ENCODE measurements at places on chromosomes 6 and 20. TPM values are rescaled to one million over a fixed set of nuclear protein-coding genes. Genes with fewer than 3 reads are reported as not detected.

Gene PRDM13
- total RNA-seq, result 0.10 TPM

Gene KCNK15
- 1.5 TPM for total RNA-seq

Gene MEI4
- total RNA-seq, result 0.05 TPM

Gene IL22RA2
- 0.08 TPM for total RNA-seq

Gene SAMD10
- 11.1 TPM for total RNA-seq

Gene MYH7B
- 0.13 TPM for total RNA-seq

Gene GJA1
- 425 TPM for total RNA-seq

Gene TSHZ2
- 10.5 TPM for total RNA-seq

Gene DEFB110
- total RNA-seq, result not detected

Gene PRL
- total RNA-seq, result not detected

Gene FAM209B
- total RNA-seq, result 1.5 TPM

Gene CRISP3
- total RNA-seq, result 17.0 TPM

DNA sequence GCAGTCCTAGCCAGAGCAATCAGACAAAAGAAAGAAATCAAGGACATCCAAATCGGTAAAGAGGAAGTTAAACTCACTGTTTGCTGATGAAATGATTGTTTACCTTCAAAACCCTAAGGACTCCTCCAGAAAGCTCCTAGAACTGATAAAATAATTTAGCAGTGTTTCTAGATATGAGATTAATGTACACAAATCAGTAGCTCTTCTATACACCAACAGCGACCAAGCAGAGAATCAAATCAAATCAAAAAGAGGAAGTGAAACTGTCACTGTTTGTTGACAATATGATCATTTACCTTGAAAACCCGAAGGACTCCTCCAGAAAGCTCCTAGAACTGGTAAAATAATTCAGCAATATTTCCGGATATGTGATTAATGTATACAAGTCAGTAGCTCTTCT, 21.7 kb downstream of the SERPINB9 start:
- no peak for DNase-seq

GRCh38 chr6:52937908-52938307, 28.4 kb upstream of the GSTA3 start:
- no peak for DNase-seq

GRCh38 chr6:40804905-40805304, 217.7 kb upstream of the LRFN2 start:
- peak; percentile 9 for DNase-seq

DNA sequence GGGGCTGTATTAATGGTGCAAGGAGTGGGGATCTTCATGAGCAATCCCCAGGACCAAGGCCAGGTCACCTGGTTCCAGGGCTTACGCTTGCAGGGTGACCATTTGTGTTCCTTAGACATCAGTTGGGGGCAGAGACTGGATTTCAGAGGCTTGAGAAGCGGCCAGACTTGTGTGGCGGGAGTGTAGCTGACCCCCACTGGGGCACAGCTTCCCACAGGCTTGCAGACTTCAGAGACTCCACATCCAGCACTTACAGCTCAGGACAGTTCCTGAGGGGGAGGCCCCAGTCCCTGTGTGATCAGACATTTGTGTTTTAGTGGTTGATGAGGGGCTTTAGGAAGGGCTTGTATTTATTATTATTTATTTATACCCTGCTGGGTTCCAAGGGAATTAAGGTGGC, 15.3 kb downstream of the TJAP1 start:
- no peak for DNase-seq

DNA sequence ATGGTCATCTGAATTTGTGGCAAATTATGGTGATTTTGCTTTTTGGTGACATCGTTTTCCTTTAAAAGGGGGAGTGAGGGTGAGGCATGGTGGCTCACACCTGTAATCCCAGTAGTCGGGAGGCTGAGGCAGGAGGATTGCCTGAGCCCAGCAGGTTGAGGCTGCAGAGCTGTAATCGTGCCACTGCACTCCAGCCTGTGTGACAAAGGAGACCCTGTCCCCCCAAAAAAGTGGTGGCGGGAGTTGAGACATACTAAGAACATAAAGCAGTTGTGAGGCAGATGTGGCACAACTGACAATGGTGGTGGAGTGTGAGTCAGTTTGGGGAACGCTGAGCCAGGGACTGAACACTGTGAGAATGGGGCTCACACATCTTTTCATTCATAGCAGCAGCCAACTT, 45.5 kb downstream of the ADNP start:
- no peak for DNase-seq

- DNase-seq, result no peak
These were observed 52.7 kb downstream of the EBF4 start for GRCh38 chr20:2745060-2745910.

- no peak for DNase-seq
These were observed 119.7 kb downstream of the SH3BGRL2 start for GRCh38 chr6:79750806-79751205.

- no peak for DNase-seq
These were observed 4.9 kb upstream of the PTK6 start for GRCh38 chr20:63542031-63542559.

GRCh38 chr6:34484391-34484790, 18.5 kb downstream of the PACSIN1 start:
- DNase-seq, result no peak

DNA sequence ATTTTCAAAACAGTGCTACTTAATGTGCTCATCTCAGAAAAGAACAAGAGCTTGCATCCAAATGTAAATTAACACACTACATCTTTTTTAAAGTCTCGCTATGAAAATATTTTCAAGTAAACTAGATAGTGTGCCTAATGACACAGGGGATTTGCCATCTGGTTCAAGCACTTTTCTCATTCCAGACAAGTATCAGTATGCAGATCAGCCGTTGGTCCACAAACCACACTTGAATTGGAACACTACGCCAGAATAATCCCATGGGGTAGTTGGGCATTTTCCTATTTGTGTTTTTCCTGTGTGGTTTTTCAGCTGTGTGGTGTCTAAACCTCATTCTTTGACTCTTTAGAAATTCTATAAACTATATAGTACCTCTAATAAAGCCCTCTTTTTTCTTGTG, 256.2 kb downstream of the EPHA7 start:
- no peak for DNase-seq

- DNase-seq, result no peak
These were observed 29.0 kb downstream of the COL19A1 start for GRCh38 chr6:69895396-69895795.

DNA sequence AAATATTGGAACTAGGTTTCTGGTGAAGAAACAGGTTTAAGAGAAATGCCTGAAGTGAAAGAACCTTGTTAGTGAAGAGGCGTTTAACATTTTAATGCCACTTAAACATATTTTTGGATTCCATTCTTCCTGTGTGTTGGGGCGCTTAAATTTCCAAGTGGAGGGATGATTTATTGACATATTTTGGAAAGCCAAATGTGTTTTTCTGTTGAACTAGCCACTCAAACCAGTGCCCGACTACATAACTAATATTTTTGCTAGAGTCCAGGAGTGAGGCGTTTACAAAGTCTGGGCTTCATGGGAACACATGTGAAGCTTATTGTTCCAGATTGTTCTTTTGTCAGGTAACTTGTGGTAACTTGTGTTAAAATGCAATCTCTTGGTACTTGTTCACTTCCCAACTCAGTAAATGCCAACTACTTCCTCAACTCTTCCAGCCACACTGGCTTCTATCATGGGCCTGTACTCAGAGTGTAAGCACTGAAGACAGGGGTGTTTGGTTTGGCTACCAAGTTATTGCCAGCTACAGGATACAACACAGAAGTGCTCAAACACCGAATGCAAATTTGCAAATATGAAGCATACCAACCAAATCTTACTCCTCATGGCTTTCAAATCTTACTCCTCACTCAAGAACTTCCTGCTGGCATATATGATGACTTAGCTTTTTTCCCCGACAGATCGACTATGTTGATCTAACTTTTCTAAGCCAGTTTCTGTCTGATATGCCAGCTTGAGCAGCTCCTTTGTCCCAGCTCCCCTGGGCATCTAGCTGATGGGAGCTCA, 2.0 kb upstream of the ZNFX1 start:
- DNase-seq, result no peak

GRCh38 chr20:44869471-44869870, 16.0 kb upstream of the YWHAB start:
- DNase-seq, result no peak

DNA sequence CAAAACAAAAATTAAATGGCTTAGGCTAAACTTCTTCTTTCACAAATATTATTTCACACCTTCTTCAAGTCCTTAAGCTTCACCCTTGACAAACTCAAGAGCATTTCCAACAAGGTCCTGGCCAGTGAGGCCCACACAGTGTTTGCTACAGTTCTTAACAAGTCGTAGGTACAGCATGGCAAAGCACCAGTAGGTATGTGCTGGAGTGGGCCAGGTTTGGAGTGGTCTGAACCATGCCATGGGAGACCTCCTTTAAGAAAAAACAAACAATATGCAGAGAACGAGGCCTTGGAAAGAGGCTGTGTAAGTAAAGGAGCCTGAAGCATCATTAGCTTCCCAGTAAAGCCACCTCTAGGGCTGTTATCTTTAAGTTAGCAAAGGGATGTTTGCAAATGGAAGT, 154.3 kb upstream of the SNX9 start:
- DNase-seq, result no peak

GRCh38 chr20:14583413-14583812, 246.0 kb upstream of the FLRT3 start:
- no peak for DNase-seq

GRCh38 chr20:10846766-10847165, 173.0 kb upstream of the JAG1 start:
- DNase-seq, result no peak

DNA sequence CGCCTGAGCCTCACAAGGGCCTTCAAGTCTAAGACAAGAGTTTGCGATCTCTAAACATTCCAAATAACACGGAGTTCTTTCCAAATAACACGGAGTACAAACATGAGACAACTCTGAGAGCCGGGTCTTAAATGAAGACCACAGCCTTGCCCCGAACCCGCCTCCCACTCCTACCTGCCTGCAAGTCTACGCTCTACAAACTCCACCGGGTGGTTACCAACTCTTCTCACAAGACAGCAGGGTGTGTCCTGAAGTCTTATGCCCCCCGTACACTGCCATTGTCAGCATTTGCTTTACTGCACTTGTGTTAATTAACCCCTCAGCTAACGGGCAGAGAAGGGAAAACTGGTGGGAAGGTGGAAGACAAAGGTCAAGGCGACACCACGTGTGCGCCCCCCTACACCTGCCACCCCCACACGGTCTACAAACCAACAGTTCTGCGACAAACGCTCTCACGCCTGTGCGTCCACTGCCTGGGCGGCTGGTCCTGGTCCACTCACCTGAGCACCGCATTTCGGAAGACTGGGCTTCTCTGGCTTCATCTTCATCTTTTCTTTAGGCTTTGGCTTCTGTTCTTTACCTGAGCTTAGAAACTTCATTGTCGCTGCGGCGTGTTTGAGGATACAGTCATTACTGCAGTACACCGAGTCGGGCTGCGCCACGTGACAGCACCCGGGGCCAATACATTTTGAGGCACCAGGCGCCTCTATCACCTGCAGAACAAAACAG, 19.5 kb downstream of the DIDO1 start:
- DNase-seq, result no peak

- no peak for DNase-seq
These were observed 977.0 kb downstream of the TFAP2A start for GRCh38 chr6:9437836-9438235.

DNA sequence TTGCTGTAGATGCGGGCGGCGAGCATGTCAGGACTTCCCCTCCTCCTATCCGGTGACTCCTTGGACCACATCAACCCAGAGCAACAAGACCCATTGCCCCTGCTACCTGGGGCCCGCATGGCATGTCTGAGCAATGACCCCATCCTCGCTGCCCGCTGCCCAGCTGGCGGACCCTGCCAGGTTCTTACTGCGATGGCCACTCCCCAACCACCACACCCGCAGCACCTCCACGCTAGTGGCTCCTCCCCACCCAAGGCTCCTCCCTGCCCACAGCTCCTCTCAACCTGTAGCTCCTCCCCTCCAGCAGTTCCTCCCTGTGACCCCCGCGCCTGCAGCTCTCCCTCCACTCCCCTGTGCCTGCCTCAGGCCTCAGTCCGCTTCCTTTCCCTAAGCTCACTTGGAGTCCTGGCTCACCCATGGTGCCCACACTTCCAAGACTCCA, 17.6 kb upstream of the SERPINB9 start:
- peak; percentile 68 for DNase-seq

GRCh38 chr6:162706232-162706631, 21.3 kb downstream of the PRKN start:
- DNase-seq, result no peak

- no peak for DNase-seq
These were observed 113.9 kb downstream of the EDN1 start for GRCh38 chr6:12403947-12404647.

- no peak for DNase-seq
These were observed 33.6 kb upstream of the ID4 start for GRCh38 chr6:19803331-19804204.

GRCh38 chr6:12150812-12151432, 138.8 kb downstream of the HIVEP1 start:
- DNase-seq, result no peak

DNA sequence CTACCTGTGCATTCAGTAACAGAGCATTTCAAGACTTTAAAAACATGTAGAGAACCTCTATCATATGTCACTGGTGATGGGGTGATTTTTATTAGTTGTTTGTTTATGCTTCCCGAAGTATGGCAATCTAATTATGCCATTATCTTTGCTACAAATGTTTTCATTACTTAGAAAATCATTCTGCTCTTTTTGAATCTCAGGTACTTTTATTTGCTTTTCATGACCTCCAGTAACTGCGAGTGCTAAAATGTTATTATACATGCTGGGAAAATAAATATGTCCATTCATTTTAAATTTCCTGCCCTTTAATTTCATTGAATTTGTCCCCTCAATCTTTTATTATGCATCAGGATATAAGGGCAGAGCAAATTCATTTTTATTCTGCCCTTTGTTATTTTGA, 515.7 kb downstream of the NKAIN2 start:
- DNase-seq, result no peak

DNA sequence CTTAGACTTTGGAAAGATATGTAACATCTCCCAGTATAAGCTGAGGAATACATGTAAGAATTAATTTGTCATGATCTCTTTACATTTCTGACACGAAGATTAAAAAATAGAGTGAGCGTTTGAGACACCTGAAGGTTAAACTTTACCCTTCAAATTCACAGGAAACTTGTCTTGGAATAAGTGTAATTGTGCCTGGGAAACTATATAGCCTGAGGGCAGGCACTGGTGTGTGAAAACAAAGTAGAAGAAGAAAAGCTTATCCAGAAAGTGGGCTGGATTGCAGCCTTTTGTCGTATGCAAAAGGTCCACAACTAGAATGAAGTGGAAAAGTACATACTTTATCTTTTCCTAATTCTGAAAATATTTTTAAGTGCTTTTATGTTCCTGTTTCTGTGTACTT, 275.7 kb upstream of the TCF21 start:
- no peak for DNase-seq

- no peak for DNase-seq
These were observed 953.7 kb downstream of the TFAP2A start for GRCh38 chr6:9461188-9461587.

GRCh38 chr6:73734832-73735453, 38.9 kb downstream of the CD109 start:
- no peak for DNase-seq

GRCh38 chr6:30101444-30102413, 11.2 kb downstream of the TRIM31 start:
- peak; percentile 96 for DNase-seq

- DNase-seq, result no peak
These were observed 572.5 kb downstream of the PKHD1 start for GRCh38 chr6:51514748-51515402.

GRCh38 chr6:36691011-36691410, 6.6 kb upstream of the RAB44 start:
- DNase-seq, result no peak

All from lower leg skin (tissue), 4 donors.